ENCODE measurements at places on chromosomes 5 and 9.

DNA sequence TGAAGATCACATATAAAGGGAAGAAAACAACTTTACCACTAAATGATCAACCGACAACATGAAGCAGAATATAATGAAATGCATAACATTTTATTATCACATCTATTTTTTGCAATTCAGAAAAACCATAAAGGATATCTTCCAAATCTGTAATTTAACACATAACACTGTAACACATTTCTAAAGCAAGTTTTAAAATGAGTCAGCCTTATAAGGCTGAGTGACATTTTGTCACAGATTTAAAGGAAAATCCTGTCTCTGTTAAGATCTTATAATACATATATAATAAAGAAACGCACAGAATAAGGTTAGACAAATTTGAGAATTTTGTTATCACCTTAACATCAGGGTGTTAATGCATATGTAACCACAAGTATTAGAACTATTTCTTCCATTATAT lies 198.4 kb upstream of the RASA1 start:
- no peak for DNase-seq

DNA sequence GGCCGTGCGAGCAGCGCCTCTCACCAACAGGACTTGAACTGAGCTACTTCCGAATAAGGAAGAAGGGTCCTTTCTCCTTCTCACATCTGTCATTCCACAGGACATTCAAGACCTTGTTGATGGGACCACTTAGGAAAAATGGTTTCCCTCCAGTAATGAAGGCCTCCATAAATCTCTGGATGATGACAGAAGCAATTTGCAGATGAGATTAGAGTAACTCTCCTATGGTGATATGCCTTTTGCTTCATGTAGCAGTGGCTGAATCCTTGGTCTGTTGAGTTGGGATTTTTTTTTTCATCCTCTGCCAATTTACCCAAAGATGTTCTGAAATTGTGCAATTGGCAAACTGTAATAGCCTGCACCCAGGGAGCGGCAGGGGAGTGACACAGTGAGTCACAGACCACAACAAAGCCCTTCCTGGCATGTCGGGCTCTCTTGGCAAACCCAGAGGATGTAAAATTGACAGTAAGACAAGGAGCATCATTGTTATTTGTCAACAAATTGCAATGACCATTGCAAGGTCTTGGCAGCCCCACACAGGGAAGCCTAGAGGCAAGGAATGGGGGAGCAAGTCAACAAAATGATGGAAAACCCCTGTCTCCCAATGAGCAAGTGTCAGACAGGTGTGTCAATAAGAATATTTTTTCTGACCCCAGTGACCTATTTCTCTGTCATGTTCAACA lies 275.9 kb downstream of the ACTL7B start:
- DNase-seq, result no peak

- no peak for DNase-seq
Observed at GRCh38 chr5:176741561-176742211, 68.7 kb upstream of the UNC5A start.

DNA sequence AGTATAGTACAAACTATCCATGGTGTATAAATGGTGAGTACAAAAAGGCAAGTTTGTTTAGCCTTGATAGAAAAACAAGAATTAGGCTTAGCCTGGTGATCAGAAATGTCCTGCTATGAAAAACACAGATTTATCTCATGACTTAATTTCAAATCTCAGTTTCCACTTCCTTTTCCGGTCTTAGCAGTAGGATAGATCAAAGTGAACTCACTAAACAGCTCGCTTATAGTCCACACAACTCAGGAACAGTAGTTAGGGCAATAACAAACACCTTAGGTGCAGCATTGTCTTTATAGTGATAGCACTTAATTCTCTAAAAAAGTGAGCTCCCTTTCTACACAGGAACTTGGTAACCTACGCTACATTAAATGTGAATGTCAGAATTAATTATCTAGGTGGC lies 11.4 kb downstream of the GOLGA1 start:
- DNase-seq, result no peak

DNA sequence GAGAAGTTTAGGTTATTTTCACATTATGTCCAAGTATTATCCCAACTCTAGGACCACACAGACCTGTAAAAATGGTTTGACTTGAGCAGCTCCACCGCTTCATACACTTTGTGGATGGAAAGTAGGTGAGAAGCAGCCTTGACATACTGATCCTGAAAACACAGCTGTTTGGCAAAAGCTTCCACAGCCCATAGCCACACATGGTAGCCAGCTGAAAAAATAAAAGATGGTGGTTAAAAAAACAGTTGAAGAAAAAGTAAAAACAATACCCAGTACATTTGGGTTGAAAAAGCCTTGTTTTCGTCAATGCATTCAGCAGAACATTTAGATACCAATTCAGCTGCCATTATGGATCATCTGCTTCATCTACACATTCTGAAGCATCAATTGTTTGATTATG lies 36.7 kb downstream of the GEMIN5 start:
- no peak for DNase-seq

Data from activated CD4-positive, CD25-positive, alpha-beta regulatory T cell treated with anti-CD3 and anti-CD28 coated beads, Interleukin-2, amount 50 U/mL, for 16 hours (primary cell).